ENCODE measurements at places on chromosomes 1 and 21.

DNA sequence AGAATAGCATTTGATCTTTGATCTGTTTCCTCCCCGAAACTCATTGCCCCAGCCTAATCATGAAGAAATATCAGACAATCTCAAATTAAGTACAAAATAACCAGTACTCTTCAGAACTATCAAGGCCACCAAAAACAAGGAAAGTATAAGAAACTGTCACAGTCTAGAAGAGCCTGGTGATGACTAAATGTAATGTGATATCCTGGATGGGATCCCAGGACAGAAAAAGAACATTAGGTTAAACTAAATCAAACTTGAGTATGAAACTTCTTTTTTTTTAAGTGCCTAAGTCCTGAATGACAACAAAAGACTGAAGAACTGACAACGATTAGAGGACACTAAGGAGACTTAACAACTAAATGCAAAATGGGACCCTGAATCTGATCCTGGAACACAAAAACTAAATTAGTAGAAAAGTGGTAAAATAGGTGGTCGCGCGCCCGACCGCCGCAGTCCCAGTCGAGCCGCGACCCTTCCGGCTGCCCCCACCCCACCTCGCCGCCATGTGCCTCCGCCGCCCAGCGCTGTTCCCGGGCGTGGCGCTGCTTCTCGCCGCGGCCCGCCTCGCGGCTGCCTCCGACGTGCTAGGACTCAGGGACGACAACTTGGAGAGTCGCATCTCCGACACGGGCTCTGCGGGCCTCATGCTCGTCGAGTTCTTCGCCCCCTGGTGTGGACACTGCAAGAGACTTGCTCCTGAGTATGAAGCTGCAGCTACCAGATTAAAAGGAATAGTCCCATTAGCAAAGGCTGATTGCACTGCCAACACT is 5.5 kb upstream of the PRKAB2 start:
- DNase-seq, result no peak

DNA sequence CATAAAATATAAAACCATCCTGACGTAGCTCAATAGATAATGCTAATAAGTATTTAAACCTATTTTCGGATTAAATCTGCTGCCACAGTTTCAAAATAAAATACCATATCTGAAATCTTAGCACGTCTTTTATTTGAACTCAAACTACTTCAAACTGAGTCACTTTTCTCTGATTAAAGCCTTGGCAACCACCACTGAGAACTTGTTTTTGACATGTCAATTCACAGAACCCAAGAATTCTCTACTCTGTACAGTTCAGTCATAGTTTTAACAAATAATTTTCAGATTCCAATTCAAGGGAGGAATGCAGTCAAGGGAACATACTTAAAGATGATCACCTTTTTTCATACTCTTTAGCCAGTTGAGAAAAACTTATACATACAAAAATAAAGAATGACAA is 643.2 kb downstream of the KCNT2 start:
- no peak for DNase-seq

DNA sequence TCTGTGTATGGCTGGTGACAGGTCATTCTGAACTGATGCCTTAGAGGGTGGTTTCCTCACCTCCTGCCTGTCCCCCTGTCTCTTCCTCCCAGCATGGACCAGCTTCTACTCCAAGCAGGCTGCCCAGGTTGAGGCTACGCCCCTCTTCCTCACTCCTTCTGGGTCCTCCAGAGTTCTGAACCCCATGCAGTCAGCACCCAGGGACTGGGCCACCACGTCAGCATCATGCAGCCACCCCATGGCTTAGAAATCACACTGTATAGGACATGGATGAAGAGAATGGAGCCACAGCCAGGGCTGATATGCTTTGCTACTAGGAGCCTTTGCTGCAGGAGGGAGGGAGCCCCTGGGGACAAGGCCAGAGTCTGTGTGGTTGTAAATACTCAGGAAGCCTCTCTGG is 8.3 kb downstream of the FOXO6 start:
- DNase-seq, result no peak

DNA sequence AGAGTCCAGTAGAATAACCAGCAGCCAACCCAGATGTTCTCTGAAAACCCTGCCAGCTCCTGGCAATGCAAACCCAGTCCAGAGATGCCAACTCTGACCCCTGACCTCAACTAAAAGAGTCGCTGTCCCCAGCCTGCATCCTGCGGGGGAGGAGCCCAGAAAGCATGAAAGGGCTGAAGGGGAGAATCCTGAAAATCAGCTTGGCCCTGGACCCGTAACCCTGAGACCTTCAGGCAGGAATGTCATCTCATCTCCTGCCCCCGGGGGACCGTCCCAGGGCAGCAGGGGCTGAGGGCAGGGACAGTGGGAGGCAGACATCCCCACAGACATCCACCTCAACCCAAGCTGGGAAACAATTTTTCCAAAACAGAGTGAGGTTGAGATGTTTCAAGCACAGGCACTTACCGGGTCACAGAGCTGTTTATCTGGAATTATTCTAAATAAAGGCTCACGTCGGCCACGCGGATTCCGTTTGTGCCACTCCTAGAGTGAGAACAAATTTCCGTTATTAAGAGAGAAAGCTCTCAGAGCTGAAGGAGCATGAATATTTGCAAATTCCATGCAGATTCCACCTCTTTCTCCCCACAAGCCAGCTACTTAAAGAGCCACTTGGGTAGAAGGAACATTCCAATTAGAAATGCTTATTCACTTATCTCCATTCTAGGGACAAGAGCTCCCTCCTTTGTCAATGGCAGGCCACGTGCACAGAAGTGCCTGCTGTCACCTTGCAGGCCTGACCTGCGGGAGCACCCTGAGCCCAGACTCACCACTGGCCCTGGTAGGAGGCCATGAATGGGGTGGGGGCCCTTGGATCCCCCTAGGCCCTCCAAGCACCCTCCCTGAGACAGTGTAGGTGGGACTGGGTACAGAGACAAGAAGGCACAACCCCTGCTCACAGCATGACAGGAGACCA is 240.1 kb downstream of the NPHP4 start:
- no peak for DNase-seq

- no peak for DNase-seq
These were observed 7.0 kb upstream of the KCNJ15 start for GRCh38 chr21:38249696-38250278.

DNA sequence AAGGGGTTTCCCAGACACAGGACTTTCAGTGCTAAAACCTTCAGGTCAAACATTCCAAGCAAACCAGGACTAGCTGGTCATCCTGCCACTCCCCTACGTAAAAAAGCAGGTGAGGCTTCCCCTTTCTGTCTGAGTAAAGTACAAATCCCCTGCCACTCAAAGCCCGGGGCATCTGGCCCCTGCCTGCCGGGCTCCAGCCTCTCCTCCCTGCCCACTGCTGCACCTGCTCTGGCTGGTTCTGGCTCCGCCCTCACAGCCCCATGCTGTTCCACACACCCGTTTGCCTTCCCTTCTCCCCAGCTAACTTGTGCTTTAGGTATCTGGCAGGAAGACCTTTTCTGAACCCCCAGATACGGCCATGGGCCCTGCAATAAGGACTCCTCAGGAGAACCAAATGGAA is 23.3 kb upstream of the S100A7 start:
- no peak for DNase-seq

- no peak for DNase-seq
These were observed 47.9 kb upstream of the LAPTM5 start for GRCh38 chr1:30805304-30806003.

- DNase-seq, result no peak
These were observed 73.1 kb downstream of the TNFSF4 start for GRCh38 chr1:173134029-173134428.

- no peak for DNase-seq
These were observed 4.4 kb downstream of the ROR1 start for GRCh38 chr1:63777965-63778880.

DNA sequence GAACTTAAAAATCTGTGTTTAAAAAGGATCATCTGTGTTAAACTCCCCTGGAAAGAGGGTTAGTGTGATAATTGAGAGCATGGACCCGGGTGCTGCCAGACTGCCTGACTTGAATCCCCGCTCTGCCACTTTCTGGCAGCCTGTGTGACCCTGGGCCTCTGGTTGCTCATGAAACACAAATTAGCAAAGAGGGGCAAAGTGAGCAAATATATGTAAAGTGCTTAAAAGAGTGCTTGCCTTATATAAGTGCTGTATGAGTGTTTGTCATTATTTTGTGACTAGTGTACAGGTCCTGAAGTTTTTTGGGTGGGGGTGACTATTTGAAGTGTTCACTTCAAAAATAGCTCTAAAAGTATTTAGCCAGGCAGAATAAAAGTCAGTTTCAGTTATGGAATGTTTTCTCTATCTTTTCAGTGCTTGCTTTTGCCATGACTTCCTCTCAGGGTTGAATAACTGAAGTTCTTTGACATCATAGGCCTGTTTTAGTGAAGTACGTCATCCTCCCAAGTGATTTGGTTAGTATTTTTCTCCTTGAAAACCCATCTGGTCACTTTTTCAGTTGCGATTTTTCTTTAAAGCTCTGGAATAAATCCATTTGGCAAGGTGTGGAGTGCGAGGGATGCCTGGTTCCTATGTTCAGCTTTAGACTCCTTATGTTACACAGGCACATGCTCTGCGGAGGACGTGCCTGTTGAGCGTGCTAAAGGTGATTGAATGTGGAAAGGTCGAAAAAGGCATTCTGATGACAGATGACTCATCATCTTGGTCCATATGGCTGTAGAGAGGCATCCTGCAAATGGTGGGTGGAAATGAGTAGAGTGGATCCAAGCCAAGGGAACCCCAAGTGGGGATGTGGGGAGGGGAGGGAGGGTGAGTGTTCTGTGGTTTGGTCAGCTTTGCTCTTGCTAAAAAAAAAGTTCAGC is 47.8 kb downstream of the AK4 start:
- no peak for DNase-seq

DNA sequence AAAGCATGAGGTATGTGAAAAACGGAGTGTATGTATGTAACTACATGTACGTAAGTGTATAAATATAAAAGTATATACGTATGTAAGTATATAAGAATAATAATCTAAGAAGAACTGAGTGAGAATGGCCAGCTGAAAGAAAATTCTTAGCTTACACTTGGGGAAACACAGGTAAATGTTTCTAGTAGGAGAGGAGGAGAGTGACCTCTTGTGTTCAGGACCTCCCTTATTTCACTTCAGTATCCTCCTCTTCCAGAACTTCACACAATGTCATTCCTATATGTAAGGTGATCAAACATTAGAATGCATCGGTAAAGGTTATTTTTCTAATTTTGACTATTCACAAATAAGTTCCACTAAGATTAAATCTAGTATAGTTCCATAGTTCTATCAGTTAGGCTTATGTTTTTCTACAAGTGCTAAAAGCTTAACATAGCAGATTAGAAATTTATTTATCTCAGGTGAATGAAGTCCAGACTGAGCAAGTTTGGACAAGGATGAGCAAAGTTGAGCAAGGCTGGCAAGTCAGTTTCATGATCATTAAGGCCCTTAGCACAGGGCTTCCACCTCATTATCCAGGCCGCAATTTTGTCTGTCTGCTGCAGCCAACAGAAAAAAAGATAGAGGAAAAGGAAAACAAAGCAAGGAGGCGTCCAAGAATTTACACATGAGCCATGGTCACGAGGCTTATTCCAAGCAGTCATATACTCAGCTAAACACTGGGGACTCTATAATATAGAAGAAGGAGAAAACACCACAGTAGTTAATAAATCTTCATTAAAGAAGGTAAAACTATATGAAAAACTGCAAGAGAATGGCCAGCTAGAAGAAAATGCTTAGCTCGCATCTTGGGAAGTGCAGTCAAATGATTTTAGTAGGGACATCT is 7.1 kb upstream of the MROH9 start:
- no peak for DNase-seq

GRCh38 chr1:180224902-180225301 is 5.2 kb upstream of the LHX4 start:
- no peak for DNase-seq

- DNase-seq, result no peak
These were observed 30.0 kb upstream of the RALGPS2 start for GRCh38 chr1:178694923-178695525.

- DNase-seq, result no peak
These were observed 24.1 kb upstream of the TRAPPC10 start for GRCh38 chr21:43988016-43988415.

GRCh38 chr1:47853852-47854251 is 143.3 kb downstream of the TRABD2B start:
- no peak for DNase-seq

- DNase-seq, result peak; percentile 66
These were observed 24.5 kb downstream of the LAMB3 start for GRCh38 chr1:209627732-209628196.

DNA sequence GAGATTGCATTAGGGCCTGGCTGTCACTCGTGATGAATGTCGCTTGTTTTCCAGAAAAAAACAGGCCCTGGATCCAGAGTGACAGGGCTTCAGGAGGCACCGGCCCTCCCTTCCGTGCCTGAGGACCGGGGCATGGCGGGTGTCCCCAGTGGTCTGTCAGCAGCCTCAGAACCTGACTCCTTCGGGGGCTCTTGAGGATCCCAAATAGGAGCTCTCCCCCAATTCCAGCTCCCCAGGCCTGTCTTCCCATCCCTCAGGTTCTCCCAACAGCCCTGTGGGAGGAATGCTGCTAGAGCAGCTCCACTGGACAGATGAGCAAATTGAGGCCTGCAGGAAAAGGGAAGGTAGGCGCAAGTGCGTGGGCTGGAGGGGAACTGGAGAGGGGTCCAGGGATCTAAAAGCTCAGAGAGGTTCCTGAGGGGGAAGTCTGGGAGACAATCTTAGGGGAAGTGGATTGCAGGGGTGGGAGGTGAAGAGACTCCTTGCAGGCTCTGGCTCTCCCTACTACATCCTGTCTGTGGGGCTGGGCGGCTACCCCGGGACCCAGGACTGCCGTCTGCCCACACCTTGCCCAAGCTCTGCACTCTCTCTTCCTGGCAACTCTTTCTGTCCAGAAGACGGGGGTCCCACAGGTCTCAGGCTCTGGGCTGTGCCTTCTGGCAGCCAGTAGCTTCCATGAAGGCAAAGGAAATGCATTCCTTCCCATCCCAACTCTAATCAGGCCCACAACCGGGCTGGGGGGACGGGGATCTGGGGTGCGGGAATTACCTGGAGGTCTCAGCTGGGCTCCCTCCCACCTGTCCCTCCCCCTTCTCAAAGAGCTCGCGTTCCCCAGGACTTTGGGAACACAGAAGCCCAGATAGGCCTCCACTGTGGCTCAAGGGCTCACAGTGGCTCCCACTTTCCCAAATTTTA is 105.7 kb upstream of the CASZ1 start:
- no peak for DNase-seq

GRCh38 chr21:37682966-37683365 is 233.3 kb downstream of the KCNJ6 start:
- no peak for DNase-seq

DNA sequence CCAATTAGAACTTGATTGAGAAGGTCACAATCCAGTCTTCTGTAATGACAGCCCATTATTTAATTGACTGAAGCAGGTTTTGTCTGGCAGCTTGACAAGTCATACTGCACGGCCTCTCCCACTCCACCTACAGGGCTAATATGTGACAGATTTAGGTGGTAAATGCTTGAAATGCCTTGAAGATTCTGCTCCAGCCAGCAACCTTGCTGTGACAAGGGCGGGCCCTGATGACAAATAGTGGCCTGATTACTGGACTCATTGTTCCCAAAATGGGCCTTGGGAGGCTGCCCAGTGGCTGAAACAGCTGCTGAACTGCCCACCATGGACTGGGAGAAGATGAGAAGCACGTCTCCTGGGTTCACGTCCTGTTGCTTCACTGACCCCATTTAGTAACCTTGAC is 30.0 kb upstream of the CRNN start:
- DNase-seq, result no peak

GRCh38 chr21:40639616-40640194 is 207.3 kb downstream of the DSCAM start:
- no peak for DNase-seq

GRCh38 chr1:218867066-218867465 is 306.6 kb upstream of the LYPLAL1 start:
- DNase-seq, result no peak

Data from activated naive CD8-positive, alpha-beta T cell treated with anti-CD3 and anti-CD28 coated beads, Interleukin-2, amount 50 U/mL, for 16 hours (primary cell).